Mucosa of descending colon (tissue), 3 donors: ENCODE measurements at places on chromosomes 7 and 10.

DNA sequence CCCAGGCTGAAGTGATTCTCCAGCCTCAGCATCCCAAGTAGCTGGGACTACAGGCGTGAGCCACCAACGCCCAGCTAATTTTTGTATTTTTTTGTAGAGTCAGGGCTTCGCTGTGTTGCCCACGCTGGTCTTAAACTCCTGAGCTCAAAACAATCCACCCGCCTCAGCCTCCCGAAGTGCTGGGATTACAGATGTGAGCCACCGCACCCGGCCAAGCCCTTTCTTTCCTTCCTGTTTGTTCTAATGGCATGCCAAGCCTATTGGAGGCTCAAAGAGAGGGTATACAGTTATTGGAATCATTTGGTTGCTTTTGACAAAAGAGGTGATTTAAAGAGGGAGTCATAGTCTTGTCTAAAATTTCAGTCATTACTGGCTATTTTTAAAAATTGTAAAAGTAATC, 46.0 kb upstream of the TRIM8 start:
- no peak for DNase-seq

DNA sequence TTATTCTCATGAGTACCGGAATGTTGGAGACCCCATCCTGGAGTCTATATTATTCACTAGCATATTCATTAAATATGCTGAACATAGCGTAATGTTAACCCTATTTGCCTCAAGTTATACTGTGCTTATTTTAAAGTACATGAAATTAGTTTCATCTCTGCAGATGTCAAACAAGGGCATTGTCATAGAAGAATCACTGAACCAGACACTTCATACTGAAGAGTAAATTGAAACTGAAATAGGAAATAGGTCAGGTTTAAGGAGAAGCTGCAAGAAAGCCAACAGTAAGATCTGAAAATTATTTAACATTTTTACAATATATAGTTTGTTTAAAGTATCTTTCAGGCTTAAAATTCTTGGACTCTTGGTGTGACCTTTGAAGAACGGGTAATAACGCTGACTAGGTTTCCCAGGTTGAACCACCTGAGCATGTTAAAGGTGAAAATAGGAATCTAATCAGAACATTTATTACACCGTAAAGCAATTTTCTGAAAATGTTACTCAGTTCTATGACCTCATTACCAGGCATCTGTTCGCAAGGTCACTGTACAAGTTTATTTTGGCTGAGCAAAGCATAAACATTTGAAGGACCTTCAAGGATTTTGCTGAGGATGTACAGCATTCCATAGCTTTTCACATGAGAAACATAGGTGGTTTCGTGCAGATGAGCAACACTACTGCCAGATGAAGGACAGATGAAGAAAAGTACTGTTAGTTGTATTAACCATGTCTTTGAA, 82.7 kb downstream of the REEP3 start:
- DNase-seq, result no peak

DNA sequence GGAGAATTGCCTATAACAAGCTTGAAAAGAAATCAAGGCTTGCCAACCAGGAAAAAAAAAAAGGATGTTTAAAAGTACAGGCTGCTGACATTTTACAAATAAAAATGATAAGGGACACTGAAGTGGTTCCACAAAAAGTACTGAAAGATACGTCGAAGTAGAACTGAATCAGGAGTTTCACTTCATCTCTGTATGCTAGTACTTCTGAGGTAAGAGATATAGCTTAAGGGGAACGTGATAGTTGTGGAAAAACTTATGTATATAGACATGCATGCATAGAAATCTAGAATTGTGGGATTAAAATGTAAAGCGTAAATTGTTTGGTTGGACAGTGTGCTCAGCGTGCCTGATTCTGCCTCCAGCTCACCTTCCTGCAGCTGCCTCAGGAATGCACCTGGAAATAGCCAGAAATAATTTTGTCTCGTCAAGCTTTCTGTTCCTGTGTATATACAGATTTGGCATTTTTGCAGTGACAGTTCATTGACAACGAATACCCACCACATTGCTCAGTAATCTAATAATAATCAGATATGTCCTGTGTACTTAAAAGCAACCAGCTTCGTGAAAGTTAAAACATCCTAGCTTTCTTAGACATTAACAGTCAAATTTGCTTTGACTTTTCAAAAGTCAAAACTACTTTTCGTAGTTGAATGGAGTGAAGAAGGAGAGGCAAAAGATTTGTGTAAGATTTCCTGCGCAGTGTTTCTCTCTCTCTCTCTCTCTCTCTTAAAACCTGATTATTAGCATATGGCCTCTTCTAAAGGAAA, 1.4 kb downstream of the SOSTDC1 start:
- no peak for DNase-seq

DNA sequence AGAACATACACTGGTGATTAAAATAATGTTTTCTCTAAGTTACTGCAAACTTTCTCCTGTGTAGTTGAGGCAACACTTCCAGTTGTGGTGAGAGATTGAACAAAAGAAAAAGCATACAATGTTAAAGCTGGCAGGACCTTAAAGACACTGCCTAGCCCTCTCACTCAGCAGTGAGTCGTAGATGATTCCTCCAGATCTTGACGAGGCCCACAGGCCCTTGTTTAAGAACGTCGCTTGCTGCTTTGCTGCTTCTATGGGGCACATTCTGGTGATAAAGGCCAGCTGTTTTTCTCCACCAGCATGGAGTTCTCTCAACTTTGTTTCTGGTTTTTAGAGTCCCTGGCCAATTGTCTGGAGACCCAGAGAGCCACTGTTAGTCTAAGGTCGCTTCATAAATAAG, 2.8 kb upstream of the DENND11 start:
- DNase-seq, result no peak
